Stimulated activated CD8-positive, alpha-beta memory T cell treated with anti-CD3 and anti-CD28 coated beads, Interleukin-2, amount 100 ng/mL, for 48 hours (primary cell): ENCODE measurements at places on chromosomes 2 and 18.

GRCh38 chr18:7987284-7987976 lies 420.3 kb downstream of the PTPRM start:
- DNase-seq, result no peak

- DNase-seq, result no peak
Observed at GRCh38 chr2:27250652-27251379, 12.0 kb downstream of the SLC30A3 start.

DNA sequence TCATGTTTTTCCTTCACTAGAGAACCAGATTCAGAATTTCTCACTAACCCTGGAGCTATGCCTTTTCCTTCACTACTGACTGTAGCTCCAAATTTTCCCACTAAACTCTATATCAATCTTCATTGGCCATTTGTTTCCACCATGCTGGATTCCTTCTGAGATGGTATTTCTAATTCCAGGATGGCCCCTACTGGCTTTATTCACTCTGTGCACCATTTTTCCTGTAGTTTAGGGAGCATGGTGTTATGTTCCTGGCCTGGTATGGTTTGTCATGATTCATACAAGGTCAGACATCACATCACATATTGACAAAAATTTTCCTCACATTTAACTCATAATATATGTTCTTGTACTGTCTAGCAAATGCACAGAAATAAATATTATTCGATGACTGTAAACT lies 229.2 kb upstream of the TFPI start:
- no peak for DNase-seq

DNA sequence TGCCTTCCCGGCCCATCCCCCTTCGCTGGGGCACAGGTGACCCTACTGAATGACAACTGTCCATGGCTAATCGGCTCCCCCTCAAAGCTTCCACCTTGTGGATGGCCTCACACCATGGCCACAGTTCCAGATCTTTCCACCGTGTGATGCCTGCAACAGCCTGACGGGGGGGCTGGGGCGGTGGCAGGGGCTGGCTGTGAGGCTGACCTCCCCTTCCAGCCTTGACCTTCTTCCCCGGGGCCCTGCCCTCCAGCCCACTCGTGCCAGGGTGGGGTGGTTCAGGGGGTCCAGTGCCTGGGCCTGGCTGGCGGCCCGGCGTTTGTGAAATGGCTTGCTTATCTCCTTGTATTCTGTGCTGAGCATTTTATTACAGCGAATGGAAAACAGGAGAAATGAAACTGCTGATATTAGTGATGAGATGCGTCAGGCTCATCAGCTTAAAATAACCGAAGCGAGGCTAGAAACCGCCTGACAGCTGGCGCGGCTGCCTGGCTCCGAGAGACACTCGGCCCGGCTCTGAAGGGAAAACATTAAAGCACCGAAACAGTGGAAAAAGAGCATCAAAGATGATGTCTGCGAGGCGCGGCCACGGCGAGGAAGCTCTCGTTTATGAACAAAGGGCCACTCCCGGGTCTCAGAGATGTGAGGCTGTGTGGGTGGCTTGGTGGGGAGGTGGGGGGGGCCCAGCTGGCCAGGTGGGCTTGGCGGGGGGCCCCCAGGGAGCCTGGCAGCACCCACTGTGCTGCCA lies 916 bp upstream of the PDCD1 start:
- peak; percentile 57 for DNase-seq

- DNase-seq, result no peak
Observed at GRCh38 chr18:30679285-30679930, 363.1 kb downstream of the DSC3 start.

DNA sequence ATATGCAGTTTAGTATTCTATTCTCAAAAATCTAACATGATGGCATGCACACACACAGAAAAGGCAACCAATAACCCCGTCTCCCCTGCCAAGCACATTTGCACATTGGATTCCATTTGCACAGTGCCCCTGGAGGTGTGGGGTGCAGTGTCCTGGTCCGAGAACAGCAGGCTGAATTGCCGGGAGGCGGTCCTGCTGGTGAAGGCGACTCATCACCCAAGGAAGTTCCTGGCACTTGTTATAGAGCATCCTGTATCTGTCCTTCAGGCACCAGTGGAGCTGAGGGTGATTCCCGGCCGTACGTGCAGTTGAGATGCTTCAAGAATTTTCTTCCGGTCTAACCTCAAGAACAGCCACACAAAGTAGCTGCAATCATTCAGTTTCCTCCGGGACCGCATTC lies 73.0 kb upstream of the RAB12 start:
- DNase-seq, result no peak

DNA sequence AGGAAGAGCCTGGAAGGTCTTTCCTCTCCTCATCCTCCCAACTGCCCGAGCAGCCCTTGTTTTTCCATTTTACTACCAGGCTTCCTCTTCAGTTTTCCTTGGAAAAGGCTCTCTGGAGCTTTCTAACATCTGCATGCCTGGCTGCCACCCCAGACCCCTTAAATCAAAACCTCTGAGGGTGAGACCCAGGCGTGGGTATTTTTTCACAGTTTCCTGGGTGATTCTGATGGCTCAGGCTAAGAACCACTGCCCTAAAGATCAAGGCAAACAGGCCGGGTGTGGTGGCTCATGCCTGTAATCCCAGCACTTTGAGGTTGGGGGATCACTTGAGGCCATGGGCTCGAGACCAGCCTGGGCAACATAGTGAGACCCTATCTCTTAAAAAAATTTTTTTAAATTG lies 35.4 kb downstream of the EMILIN2 start:
- no peak for DNase-seq

- no peak for DNase-seq
Observed at GRCh38 chr2:108941767-108942166, 47.3 kb downstream of the EDAR start.

DNA sequence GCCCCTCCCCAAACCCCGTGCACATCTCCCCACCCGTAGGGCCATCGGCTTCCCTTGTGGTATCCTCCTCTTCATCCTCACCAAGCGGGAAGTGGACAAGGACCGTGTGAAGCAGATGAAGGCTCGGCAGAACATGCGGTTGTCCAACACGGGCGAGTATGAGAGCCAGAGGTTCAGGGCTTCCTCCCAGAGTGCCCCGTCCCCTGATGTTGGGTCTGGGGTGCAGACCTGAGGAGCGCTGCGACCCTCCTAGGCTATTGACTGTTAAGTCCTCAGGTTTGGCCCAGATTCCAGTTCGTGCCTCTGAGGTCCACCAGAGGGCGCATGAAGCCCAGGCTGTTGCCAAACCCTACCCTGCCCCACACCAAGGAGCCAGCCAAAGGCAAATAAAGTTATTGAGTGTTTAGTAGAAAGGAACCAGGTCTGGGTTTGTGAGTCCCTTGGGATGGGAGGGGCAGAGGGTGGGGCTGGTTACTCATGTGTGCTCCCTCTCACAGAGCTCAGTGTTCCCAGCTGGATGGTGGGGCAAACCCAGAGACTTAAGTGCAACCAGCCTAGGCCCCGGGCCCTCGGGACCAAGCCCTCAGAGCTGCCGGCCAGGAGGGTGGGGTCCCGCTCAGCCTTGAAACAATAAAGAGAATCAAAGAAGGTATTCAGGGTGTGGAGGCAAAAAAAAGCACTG lies 2.4 kb downstream of the PNKD start:
- peak; percentile 57 for DNase-seq

- DNase-seq, result no peak
Observed at GRCh38 chr2:75491129-75491753, 69.5 kb downstream of the EVA1A start.

GRCh38 chr2:2800001-2800400 lies 468.9 kb upstream of the MYT1L start:
- no peak for DNase-seq

DNA sequence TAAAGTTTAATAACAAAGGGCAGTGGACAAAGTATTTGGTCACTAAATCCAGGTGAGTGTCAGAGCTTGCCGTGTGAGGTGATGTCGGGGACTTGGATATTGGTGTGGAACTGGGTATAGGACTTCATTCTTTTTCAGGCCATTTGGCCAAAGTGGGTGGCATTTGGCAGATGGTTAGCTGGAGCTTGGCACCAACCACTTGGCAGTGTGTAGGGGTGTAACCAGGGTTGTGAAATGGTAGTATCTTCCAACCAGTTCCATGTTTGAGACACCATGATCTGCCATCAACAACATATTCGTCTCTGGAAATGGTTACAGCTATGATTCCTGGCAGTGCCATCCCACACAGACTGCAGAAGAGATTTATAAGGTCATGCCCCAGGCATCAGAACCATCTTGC lies 113.9 kb downstream of the CCDC85A start:
- no peak for DNase-seq

GRCh38 chr2:42851186-42851585 lies 58.8 kb upstream of the HAAO start:
- no peak for DNase-seq

- DNase-seq, result no peak
Observed at GRCh38 chr18:1104181-1104881, 199.7 kb downstream of the ADCYAP1 start.

GRCh38 chr2:9249020-9249800 lies 42.6 kb downstream of the ASAP2 start:
- DNase-seq, result no peak

DNA sequence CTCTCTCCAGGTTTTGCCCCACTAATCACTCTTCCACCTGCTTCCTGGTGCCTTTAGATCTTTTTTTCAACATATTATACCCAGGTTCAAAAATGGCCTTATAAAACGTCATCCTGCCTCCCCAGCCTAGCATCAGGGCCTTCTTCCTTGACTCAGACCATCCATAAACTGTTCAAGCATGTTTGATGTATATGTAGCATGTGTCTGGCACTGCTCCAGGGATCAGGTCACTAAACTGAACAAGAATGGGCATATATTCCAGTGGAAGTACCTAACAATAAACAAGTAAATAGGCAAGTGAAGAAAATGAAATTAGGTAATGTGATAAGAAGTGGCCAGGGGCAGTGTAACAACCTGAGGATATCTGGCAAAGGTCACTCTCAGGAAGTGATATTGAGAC lies 141.2 kb downstream of the TRIB2 start:
- no peak for DNase-seq

DNA sequence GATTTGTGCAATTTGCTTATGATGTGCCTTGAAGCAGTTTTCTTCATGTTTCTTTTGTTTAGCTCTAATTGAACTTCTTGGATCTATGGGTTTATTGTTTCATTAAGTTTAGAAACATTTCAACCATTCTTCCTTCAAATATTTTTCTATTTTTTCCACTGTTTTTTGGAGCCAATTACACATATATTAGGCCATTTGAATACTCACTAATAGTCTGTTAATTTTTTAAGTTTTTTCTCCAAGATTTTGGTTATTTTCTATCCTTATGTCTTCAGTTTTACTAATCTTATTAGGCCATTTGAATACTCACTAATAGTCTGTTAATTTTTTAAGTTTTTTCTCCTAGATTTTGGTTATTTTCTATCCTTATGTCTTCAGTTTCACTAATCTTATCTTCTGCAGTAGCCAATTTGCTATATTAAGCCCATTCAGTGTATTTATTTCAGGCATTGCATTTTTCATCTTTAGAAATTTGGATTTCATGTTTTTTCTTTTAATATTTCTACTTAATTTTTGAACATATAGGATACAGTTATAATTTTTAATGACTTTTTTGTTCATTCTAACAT lies 9.5 kb upstream of the TMEM87B start:
- no peak for DNase-seq

GRCh38 chr2:207871911-207872310 lies 102.2 kb upstream of the FZD5 start:
- DNase-seq, result no peak

DNA sequence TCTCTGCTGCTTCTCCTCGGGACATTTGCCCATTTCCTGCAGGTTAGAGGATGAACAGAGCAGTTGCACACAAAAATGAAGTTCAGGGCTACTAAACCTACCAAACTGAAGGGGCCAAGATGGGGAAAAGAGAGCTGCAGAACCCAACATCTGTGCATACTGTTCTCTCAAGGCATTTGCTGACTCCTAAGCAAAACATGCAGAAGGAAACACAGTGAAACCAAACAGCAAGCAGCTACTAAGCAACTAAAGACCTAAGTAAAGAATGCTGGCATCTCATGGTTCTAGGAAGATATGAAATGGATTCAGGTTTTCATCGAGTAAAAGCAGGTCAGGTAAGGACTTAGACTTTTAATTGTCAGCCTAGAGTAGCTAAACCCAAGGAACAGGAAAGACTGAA lies 111.9 kb upstream of the SYT4 start:
- no peak for DNase-seq

DNA sequence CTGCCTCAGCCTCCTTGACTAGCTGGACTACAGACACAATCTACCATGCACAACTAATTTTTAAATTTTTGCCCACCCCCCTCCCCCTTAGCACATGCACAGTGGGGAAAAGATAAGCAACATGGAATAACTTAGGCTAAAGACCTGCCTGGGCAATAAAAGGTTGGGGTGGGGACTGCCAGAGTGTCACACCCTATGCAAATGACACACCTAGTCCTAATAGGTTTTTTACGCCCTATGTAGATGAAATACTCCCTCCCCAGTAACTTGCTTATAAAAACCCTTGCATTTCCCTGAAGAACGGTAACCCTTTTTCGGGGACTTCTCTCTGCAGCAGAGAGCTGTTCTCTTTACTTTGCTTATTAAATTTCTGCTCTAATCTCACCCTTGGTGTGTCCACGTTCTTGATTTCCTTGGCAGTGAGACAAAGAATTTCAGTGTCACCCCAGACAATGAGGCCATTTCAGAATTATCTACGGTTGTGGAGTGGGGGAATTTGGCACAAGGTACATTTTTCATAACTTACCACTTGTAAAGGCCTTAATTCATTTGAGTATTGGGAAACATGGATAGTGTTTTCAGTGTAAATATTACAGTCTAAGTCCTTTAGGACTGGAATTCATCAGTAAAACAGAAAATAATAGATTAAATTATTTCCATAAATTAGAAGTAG lies 109.2 kb downstream of the NOL4 start:
- no peak for DNase-seq
